Stomach (tissue), 19 donors: ENCODE measurements at places on chromosomes 3 and 15. TPM values are rescaled to one million over a fixed set of nuclear protein-coding genes. Genes with fewer than 3 reads are reported as not detected.

GRCh38 chr3:71688121-71688520, 37.1 kb downstream of the EIF4E3 start:
- peaks cover 36% of the 10 kb centered on the region for H3K4me1 ChIP-seq
- H3K27me3 ChIP-seq = no peaks in the 10 kb centered on the region
- no peak overlapping the region for H3K27ac ChIP-seq
- no peak overlapping the region for H3K4me3 ChIP-seq
- H3K36me3 ChIP-seq = no peaks in the 10 kb centered on the region

Gene GOLGA8G
- total RNA-seq = not detected

Gene GASK1A
- total RNA-seq = 23.6 TPM

DNA sequence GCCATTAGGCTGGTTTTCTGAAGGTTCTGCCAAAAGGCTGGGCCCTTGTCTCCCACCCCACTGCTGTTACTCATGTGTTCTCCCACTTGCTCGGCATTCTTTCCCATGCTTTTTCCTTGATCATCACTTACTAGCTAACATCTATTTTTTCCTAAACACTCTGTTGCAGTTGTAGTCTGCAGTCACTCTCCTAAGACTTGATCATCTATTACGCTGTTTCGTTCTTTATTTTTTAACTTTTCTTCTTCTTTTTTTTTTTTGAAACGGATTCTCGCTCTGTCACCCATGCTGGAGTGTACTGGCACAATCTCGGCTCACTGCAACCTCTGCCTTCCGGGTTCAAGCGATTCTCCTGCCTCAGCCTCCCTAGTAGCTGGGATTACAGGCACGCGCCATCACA, 176.3 kb downstream of the IGF1R start:
- no peak overlapping the region for H3K4me3 ChIP-seq
- no peaks in the 10 kb centered on the region for H3K36me3 ChIP-seq
- DNase-seq = no peak
- peaks cover 24% of the 10 kb centered on the region for H3K4me1 ChIP-seq

- no peaks in the 10 kb centered on the region for H3K27me3 ChIP-seq
- peaks cover 50% of the 10 kb centered on the region for H3K4me1 ChIP-seq
Observed at GRCh38 chr3:52221563-52222318, 3.7 kb downstream of the TLR9 start.

- DNase-seq = no peak
- no peaks in the 10 kb centered on the region for H3K27me3 ChIP-seq
- no peaks in the 10 kb centered on the region for H3K36me3 ChIP-seq
- peak overlapping the region; percentile 61 for H3K4me3 ChIP-seq
Observed at GRCh38 chr3:24828551-24828950, 333.9 kb upstream of the THRB start.
